ENCODE measurements at places on chromosomes 12 and 14.

DNA sequence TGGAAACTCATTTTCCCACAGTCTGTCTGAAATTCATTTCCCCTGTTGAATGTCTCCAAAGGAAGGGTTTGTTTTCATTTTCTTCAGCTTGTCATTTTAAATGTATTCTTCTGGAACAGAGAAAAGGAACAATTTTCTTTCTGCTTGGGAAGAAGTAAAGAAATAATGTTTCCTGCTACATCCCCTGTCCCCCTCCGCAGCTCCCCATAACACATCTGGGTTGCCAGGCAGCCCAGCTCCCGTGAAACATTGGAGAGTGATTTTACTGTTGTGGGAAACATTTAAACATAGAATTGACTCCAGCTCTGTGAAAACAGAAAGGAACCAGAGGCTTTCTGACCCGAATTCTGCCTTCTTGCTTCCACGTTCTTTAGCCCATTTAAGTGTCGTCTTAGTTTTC, 159.5 kb downstream of the TMEM132C start:
- no peak for DNase-seq

DNA sequence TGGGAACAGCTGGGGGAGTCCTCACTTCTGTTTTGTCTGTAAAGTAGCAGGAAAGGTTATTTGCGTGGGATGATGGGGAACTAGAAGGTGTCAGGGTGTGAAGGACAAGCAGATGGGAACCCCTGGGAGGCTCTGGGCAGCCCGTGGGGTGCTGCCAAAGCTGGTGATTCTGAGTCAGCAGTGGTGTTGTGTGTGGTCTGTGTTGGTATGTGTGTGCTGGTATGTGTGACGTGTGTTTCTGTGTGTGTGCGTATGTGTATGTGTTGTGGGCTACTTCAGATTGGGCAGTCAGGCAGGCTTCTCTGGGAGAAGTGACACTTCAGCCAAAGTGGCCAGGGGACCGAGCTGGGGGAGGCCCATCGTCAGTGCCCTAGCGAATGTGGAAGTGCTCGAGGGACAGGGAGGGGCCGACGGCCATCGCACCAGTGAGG, 15.3 kb upstream of the BDKRB2 start:
- DNase-seq, result peak; percentile 28

DNA sequence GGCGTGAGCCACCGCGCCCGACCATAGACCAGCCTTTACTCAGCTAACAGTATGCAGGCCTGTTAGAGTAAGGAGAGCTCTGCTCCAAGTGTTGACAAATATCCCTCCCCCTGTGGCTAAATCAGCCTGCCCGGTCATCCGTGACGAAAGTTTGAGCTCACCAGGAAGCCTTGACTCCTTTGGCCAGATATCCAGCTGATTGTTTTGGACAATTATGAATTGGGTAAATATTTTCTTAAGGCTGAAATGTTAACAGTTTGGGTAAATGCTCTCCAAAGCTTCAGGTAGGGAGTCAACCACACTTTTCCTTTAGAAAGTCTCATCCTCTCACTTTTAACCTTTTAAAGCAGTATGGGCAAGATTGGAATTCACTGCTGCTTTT, 157.9 kb downstream of the PAWR start:
- DNase-seq, result no peak

DNA sequence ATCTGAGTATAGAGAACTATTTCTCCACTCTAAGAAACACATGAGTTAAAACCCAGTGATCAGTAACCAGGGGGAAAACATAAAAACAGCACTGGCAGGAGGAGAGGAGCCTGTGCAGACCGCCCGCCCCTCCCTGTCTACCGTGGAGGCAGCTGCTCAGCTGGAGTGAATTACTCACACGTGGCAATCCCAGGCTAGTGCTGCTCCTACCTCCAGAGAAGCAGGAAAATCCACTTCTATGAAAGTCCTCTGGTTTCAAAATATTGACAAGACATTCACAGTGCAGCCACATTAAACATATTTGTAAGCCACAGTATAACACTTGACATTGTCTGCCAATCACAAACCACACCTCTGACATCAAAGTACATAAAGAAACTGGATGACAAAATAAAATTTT, 16.7 kb downstream of the TMEM132D start:
- DNase-seq, result no peak

DNA sequence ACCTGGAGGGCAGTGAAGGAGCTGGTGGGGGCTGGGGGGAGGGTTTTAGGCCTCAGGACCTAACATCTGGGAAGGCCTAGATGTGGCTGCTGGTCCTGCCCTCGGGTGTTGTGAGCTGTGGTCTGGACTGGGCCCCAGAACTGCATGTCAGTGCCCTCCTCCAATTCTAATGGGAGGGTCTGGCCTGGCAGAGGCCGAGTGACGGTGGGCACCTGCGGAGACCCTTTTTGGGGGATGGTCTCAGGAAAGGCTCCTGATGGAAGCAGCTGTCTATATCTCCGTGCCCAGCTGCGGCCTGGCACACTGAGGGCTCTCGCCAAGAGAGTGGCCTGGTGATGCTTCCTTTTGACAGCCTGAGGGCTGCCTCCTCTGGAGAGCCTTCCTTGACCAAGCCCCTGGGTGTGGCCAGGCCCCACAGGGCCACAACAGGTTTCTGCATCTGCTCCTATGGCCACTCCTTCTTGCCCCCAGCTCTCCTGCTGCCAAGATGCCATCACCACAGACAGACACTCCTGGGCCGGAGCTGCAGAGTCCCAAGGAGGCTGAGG, 5.3 kb downstream of the EXOC3L4 start:
- no peak for DNase-seq

DNA sequence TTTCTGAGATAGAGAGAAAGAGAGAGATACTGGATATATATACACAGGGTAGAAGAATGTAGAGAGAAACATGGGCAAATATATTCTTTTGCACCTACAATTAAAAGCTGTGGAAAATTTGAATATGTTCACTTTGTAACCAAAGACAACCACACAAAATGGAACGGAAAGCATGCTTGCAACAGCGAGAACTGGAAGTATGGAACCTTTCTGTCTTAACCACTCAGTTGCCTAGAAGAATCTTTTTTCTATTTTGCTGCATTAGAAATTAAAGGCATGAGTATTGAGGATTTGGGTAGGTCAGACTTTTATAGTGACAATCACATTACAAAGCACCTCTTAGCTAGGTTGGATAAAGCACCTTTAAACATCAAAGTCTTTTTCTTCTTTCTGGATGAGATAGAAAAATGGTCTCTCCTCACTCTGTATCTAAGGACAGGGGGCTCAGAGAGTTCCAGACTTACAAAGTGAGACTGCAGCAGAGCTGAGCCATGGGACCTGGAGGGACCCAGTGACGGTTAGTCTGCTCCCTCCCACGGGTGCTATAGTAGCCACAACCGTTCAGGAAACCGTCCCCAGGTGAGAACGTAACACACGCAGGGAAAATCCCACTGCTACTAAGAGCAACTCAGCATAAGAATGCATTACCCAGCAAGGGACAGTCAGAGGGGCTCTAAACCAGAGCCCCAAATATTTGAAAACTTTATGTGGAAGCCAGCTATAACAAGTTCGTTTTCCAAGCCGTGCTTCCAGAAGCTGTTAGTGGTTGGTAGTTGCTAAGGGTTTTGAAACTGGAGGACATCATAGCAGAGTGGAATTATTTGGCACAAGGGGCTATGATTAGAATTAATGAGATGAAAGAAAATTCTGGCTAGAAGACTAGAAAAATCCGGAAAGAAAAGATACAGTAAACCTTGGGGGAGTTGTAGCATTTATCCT, 97.1 kb downstream of the DAD1 start:
- DNase-seq, result no peak

DNA sequence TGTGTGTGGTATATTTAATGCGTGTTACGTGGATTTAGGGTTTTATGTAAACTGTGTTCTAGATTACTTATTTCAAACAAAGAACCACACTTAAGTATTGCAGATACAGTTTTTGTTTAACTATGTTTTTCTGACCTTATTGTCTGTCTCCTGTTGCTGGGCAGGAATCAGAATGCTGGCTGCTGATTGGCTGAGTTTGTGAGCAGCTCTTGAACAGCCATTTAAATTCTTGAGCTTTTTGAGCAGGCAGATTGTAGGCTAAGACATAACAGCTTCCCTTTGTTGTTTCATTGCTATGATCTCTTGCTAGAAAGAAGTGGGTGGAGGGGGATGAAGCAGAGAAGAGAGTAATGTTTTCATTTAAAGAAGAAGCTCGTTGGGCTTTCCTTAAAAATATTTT, 52.2 kb downstream of the ATF7IP start:
- no peak for DNase-seq

GRCh38 chr12:108704527-108704926, 26.8 kb downstream of the CORO1C start:
- no peak for DNase-seq

DNA sequence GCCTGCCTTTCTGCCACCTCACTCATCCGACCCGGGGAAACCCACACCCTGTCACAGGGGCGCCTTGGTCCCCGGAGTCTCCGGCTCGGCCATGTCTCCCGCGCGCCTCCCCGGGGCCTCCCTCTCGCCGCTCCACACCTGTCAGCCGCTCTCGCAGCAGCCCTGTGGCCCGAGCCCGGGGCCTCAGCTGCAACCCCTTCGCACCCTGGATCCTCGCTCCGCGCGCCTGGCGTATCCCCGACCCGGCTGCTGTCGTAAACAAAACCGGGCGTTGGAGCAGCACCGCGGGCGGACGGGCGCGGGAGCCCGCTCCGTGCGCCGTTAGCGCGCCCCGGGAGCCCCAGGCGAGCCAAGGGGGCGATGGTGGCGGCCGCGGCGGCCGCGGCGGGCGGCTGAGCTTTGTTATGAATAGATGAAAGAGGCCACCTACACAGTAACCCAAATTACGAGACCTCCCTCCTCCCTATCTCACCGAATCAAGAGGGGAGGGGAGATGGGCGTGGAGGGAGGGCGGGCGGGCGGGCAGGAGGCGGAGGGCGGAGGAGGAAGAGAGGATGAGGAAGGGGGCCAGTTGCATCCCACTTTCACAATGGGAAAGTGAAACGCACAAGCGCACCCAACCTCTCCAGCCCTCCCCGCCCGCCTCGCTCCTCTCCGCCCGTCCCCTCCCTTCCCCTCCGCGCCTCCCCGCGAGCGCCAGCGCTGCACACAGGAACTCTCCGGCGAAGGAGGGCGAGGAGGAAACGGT, at the start of gene PLXNC1:
Gene PLXNC1, plus strand, starts transcription at position 587 of the 748 bp plus-strand sequence. CDS start 395 bp downstream, outside the sequence.
- DNase-seq, result no peak

GRCh38 chr14:33642691-33643244, 308.1 kb downstream of the EGLN3 start:
- no peak for DNase-seq

DNA sequence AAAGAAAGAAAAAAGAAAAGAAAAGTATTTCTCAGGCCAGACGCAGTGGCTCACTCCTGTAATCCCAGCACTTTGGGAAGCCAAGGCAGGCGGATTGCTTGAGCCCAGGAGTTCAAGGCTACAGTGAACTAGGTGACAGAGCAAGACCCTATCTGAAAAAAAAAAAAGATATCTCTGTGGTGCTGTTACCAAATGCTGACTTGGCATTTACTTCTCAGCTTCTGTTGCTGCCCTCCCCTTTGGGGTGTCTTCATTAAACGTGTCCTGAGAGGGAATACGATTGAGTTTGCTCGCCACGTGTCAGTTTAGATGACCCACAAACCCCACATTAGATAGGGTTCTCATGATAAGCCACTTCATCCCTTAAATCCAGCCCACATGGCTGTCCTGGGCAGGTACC, 4.4 kb upstream of the POLR3B start:
- no peak for DNase-seq
